Skeletal muscle tissue (tissue), 5 donors: ENCODE measurements at places on chromosomes 4 and X. TPM values are rescaled to one million over a fixed set of nuclear protein-coding genes. Genes with fewer than 3 reads are reported as not detected.

Gene RBMXL3
- total RNA-seq, result not detected

Gene SEC24D
- 48.5 TPM for total RNA-seq

Gene CFAP99
- not detected for total RNA-seq

Gene SH2D1A
- total RNA-seq, result 1.0 TPM

Gene PABPC5
- total RNA-seq, result 6.3 TPM

Gene REPS2
- 7.8 TPM for total RNA-seq
